ENCODE measurements at places on chromosomes 7 and 10. TPM values are rescaled to one million over a fixed set of nuclear protein-coding genes. Genes with fewer than 3 reads are reported as not detected.

GRCh38 chr10:45593938-45594275 lies 78.7 kb downstream of the ZFAND4 start:
- H3K27me3 ChIP-seq, result no peaks in the 10 kb centered on the region
- DNase-seq, result no peak
- no peaks in the 10 kb centered on the region for H3K36me3 ChIP-seq
- H3K4me3 ChIP-seq, result peak overlapping the region; percentile 86
- peak overlapping the region; percentile 70 for H3K27ac ChIP-seq

- H3K27ac ChIP-seq, result no peak overlapping the region
- no peaks in the 10 kb centered on the region for H3K36me3 ChIP-seq
- H3K4me3 ChIP-seq, result no peak overlapping the region
- H3K27me3 ChIP-seq, result no peaks in the 10 kb centered on the region
- peaks cover 20% of the 10 kb centered on the region for H3K4me1 ChIP-seq
These were observed 150.5 kb downstream of the CYP26A1 start for GRCh38 chr10:93224005-93224779.

GRCh38 chr7:56074371-56074791 lies 10.3 kb downstream of the SUMF2 start:
- H3K27ac ChIP-seq, result no peak overlapping the region
- peaks cover 14% of the 10 kb centered on the region for H3K4me1 ChIP-seq
- H3K36me3 ChIP-seq, result peaks cover 16% of the 10 kb centered on the region
- H3K27me3 ChIP-seq, result no peaks in the 10 kb centered on the region

- no peaks in the 10 kb centered on the region for H3K27me3 ChIP-seq
- no peaks in the 10 kb centered on the region for H3K36me3 ChIP-seq
- no peaks in the 10 kb centered on the region for H3K4me1 ChIP-seq
- DNase-seq, result no peak
These were observed 336.4 kb upstream of the TMEM229A start for GRCh38 chr7:124369310-124369709.

GRCh38 chr10:79434223-79434687 lies 11.2 kb downstream of the ZCCHC24 start:
- H3K4me1 ChIP-seq, result peaks cover 41% of the 10 kb centered on the region
- peaks cover 1% of the 10 kb centered on the region for H3K36me3 ChIP-seq
- H3K4me3 ChIP-seq, result no peak overlapping the region
- H3K27ac ChIP-seq, result peak overlapping the region; percentile 36

DNA sequence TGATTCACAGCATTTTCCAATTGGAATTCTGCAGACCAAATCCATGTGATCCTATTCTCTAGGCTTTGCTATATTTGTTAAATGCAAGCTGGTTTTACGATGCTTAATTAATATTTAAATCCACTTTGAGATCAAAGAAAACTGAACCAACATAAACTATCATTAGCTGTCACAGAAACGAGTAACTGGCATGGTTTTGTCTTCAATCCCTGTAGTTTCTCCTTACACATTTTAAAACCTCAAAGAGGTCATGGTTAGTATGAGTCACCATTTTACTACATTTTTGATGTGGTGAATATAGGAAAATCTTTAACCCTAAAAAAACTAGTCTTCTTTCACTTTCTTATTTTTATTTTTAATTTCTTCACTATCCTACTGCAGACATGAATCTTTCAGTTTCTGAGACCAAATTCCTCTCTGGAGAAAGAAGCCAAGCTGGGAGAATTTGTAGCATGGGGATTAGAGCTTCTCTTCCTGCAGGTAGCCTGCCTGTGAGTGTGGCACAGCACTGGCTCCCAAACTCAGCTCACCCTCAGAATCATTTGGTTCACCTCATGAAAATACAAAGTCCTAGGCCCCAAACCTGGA lies 8.7 kb upstream of the LIPM start:
- no peak for DNase-seq
- H3K27me3 ChIP-seq, result no peaks in the 10 kb centered on the region
- no peak overlapping the region for H3K27ac ChIP-seq
- H3K4me1 ChIP-seq, result peaks cover 2% of the 10 kb centered on the region
- no peaks in the 10 kb centered on the region for H3K36me3 ChIP-seq
- H3K4me3 ChIP-seq, result no peak overlapping the region

The ZNF727 gene
- total RNA-seq, result 0.50 TPM
